ENCODE measurements at places on chromosomes 6 and 20.

- DNase-seq: no peak
These were observed 357.2 kb downstream of the PLCB1 start for GRCh38 chr20:8489094-8489883.

GRCh38 chr6:22653980-22654610, 84.7 kb downstream of the HDGFL1 start:
- DNase-seq: no peak

- no peak for DNase-seq
These were observed 138.9 kb downstream of the SLC22A3 start for GRCh38 chr6:160487116-160487515.

- no peak for DNase-seq
These were observed 116.2 kb upstream of the PRL start for GRCh38 chr6:22412994-22413393.

DNA sequence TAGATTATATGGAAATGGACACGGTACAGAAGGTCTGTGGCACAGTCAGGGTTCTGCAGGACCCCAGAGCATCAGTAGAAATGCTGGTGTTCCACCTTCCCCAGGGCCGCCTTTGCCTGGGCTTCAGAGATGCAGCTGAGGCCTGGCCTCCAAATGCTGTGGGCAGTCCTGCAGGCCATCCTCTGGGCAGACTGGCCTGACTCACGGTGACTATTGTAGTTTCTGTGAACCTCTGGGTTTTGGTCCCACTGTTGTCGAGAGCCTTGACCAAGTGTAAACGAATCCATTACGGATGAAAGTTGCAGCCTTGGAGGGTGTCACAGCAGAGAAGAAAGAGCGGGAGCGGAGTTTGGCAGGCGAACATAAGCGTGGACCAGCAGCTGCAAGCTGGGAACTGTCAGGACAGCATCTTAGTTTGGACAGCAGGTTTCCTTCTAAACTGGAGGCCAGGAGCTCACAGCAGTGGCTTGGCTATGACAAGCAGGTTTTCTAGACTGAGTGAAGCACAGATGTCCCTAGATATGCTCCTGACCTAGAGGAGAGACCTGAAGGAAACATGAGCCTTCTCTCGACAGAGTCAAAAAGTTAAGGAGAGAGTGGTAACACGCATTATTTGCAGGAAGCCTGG, 46.2 kb upstream of the BCLAF1 start:
- DNase-seq: no peak

DNA sequence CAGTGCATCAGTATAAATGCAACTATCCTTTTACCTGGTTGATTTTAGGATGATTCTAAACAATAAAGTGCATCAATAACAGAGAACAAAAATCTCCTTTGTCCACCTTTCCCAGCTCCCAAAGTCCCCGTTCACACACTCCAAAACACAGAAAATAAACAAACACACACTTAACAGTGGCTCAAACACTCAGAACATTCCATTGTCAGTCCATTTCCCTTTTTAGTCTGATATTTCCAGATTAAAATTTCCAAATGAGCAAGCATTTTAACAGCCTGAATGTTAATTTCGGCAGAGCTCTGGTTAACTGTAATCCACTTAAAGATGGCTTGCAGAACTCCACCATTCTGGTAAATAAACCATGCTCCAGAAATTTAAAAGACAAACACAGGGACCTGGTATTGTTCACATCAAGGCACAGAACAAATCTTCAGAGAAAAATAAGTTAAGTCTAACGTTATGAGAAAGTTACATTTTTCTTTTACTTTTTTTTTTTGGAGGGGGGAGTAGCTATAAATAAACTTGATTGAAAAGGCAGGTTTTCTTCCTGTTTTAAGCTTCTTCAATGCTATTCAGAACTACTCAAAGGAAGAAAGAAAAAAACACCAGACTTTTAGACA, 100.8 kb downstream of the DST start:
- no peak for DNase-seq

DNA sequence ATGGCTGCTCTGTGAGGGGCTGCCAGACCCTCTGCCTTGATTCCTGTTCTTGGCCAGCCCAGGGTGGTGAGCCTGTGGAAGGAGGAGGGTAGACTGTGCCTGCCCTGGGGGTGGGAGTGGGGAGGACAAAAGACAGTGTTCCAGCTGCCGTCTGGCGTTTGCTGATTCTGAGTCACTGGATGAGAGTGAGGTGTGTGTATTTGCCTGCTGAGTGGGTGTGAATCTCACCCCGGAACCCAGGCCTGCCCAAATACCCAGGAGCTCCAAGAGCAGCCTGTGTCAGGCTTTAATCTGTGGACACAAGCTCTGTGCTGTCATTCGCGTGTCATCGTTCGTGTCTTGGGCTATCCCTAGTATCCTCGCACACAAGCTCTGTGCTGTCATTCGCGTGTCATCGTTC, 2.6 kb upstream of the LKAAEAR1 start:
- DNase-seq: no peak

GRCh38 chr6:143536866-143537691, 25.6 kb upstream of the FUCA2 start:
- peak; percentile 69 for DNase-seq

- peak; percentile 55 for DNase-seq
These were observed 46.9 kb upstream of the ENPP5 start for GRCh38 chr6:46217671-46218131.

- DNase-seq: no peak
These were observed 84.7 kb downstream of the RNF182 start for GRCh38 chr6:14009431-14009830.

- no peak for DNase-seq
These were observed 40.4 kb downstream of the MAPK14 start for GRCh38 chr6:36068012-36068392.

GRCh38 chr20:50624351-50625016, 66.9 kb downstream of the RIPOR3 start:
- DNase-seq: no peak

DNA sequence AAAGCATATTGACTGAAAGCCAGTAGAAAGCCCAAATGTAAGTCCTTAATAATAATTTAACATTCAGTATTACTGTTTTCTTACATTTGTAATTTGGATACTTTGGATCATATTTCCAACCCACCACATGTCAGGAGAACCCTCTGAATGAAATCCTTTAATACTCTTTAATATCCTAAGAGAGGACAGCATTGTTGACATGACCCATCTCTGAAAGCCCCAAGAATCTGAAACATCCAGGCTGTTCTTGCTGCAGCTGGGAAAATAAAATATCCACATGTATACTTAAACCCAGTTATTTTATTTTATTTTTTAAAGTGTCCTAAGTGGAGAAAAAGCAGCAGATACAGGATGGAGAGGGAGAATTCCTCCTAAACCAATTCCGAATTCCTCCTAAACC, 130.8 kb upstream of the RIPOR2 start:
- no peak for DNase-seq

GRCh38 chr6:21163110-21163837, 430.3 kb upstream of the SOX4 start:
- DNase-seq: no peak

GRCh38 chr20:4555188-4555890, 166.4 kb upstream of the PRND start:
- no peak for DNase-seq

DNA sequence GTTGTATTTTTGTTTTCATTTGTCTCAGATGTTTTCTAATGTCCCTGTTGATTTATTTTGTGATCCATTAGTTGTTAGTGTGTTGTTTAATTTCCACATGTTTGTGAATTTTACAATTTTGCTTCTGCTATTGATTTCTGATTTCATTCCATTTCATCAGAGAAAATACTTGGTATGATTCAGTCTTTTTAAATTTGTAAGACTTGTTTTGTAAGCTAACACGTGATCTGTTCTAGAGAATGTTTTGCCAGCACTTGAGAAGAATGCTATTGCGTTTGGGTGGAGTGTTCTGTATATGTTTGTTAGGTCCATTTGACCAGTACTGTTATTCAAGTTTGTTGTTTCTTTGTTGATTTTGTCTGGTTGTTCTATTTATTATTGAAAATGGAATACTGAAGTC, 53.9 kb downstream of the KIZ start:
- no peak for DNase-seq

GRCh38 chr20:46785958-46786357, 76.5 kb downstream of the SLC2A10 start:
- DNase-seq: no peak

DNA sequence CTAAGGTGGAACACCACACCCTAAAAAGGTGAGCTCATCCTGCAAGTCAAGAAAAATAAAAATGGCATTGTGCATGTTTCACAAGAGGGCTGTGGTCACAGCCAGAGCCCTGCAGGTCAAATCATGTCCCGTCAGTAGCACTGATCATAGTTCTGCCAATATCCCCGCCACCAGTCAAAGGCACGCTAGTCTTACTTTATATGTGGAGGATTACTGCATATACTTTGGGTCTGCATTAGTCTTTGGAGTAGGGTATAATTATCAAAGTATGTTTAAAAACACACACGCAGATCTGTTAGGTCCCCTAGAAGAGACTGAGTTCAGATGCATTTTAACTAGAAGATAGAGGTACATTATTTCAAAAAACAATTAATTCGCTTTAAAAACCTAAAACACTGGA, 1.8 kb downstream of the PERP start:
- no peak for DNase-seq

GRCh38 chr6:107590378-107590777, 100.5 kb downstream of the SOBP start:
- no peak for DNase-seq

- DNase-seq: no peak
These were observed 596.7 kb downstream of the EPM2A start for GRCh38 chr6:145138469-145139139.

GRCh38 chr20:1469925-1470571, 3.4 kb upstream of the NSFL1C start:
- peak; percentile 67 for DNase-seq

DNA sequence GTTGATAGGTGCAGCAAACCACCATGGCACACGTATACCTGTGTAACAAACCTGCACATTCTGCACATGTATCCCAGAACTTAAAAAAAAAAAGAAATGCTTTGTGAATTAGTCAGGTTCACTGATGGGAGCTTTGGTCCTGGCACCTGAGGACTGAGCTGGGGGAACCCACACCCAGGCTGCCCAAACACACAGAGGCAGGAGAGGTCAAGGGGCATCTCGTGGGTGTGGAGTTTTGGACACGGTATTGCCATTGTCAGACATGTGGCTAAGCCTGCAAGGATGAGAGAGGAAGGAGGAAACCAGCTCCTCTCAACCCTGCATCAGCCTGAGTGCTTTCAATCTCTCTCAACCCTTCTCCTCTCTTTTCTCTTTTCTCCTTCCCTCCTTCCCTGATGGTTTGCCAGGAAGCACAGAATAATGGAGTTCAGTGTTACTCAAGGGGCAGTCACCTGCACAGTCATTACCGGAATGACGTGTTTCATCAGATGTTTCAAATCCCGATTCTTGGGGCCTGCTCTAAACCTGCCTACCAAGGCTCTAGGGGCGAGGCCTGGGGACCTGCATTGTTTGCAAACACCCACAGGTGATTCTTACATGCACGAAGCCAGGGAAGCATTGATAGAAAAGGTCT, 89.9 kb upstream of the NEDD9 start:
- no peak for DNase-seq

DNA sequence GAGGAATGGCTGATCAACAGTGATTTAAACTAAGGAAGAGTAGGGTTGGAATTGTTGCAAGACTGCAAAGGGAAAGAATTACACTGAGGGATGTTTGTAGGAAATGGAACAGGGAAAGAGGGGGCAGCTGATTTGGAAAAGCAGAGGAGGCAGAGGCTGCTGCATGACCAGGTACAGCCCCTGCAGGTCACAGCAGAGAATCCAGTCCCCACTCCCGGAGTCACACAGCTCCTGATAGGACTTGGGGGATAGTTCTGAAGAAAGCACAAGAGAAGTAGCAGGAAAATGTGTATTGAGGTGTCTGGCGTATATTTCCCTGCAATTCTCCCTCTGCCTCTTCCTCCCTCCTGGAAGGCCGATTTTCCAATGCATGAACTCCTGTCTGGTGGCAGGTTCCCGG, 92.5 kb upstream of the PDE10A start:
- no peak for DNase-seq

GRCh38 chr6:97909380-97909779, 626.4 kb upstream of the MMS22L start:
- no peak for DNase-seq

GRCh38 chr6:167799033-167799821, 27.5 kb upstream of the AFDN start:
- no peak for DNase-seq

GRCh38 chr6:36610956-36611336, 16.8 kb downstream of the SRSF3 start:
- DNase-seq: no peak

GRCh38 chr6:169142538-169142844, 111.2 kb downstream of the THBS2 start:
- no peak for DNase-seq

DNA sequence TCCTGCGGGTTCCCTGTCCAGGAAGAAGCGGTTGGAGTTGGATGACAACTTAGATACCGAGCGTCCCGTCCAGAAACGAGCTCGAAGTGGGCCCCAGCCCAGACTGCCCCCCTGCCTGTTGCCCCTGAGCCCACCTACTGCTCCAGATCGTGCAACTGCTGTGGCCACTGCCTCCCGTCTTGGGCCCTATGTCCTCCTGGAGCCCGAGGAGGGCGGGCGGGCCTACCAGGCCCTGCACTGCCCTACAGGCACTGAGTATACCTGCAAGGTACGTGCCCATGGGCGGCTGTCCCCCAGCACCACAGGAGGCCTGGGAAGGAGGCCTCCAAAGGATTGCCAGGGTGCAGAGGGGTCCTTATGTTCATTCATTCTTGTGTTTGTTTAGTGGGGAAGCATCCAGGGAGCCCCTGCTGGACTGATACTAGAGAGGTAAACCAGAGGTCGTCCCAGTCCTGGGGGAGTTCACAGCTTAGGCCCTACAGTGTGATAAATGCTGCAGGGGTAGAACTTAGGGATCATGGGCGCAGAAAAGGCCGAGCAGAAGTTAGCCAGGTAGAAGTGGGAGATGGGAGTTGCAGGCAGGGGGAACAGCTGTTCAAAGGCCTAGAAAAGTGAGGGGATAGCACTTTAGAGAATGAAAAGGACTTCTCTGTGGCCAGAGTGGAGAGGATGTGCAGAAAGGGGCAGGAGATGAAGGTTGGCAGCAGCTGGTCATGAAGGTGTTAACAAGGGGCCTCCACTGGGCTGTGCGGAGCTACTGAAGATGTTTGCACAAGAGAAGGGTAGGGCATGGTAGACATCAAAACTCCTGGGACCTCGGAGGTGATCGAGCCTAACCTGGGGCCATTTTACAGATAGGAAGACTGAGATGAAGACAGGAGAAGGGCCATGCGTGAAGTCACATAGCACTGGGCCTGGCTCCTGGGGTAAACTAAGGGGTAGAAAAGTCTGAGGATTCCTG, 7.8 kb downstream of the TRIB3 start:
- no peak for DNase-seq

GRCh38 chr6:24614648-24615047, 31.3 kb downstream of the KIAA0319 start:
- DNase-seq: no peak
